ENCODE measurements at places on chromosomes 11 and 22.

DNA sequence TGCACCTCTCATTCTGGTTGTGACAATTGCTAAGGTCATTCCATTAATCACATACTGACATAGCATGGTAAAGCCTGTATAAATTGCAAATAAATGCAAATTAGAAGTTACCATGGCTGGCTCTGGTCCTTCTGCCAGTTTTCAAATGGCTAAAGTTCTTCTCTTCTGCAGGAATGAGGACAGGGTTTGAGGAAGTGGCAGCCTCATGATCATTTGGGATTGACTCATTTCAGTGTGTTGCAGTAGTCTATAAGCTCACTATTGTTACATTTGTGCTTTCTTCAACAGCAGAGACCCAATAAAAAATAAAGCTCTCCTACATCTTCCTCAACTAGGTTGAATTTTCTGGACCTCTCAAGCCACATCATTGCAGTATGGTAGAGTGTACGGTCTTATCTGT, 60.3 kb downstream of the NECTIN1 start:
- DNase-seq, result no peak

DNA sequence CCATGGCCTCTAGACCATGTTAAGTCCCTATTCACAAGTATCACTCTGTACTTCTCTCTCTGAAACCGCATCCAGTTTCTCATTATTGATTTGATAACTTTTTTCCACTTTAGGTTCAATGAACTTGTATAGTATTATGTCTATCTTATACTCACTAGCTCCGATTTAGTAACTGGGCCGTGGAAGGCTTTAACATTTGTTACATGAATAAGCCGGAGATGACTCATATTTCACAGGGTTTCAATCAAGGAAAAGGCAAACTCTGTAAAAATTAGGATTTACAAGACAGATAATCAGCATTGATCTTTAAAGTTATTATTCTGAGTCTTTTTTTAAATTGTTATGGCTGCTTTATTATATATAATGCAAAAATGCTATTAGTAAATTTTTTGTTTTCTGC, 662.2 kb upstream of the CNTN5 start:
- no peak for DNase-seq

DNA sequence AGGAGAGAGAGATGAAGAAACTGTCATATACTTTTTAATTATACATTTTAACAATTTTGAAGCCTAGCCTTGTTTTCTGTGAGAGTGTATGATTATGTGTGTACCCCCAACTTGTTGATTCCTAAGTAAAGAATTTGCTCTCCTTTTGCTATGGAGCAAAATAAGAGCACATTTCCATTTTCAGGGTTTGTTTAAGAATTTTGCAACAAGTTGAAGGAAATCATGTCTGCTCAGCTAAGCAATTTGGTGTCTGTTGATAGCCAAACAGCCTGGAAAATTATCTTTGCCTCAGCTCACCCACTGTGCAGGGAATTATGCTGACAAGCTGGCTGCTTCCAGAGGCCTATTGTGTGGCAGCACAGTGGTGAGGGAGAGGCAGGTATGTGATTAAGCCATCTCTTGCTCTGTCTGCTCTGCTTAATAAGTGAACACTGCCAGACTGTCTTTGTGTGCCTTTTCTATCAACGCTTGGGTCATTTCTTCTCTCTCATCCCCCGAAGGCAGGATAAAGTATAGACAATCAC, 135.1 kb upstream of the TTC12 start:
- DNase-seq, result no peak

- DNase-seq, result no peak
Observed at GRCh38 chr22:25869771-25870170, 127.8 kb downstream of the MYO18B start.

- DNase-seq, result no peak
Observed at GRCh38 chr22:48980918-48981317, 846.8 kb downstream of the BRD1 start.

DNA sequence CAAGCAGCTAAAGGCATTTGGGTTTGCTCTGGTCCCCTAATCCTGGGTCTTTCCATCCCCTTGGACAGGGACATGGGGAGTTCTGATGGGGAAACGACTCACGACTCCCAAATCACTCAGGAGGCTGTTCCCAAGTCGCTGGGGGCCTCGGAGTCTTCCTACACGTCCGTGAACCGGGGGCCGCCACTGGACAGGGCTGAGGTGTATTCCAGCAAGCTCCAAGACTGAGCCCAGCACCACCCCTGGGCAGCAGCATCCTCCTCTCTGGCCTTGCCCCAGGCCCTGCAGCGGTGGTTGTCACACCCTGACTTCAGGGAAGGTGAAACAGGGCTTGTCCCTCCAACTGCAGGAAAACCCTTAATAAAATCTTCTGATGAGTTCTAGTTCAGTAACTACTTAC, 10.7 kb downstream of the UPK3A start:
- no peak for DNase-seq

DNA sequence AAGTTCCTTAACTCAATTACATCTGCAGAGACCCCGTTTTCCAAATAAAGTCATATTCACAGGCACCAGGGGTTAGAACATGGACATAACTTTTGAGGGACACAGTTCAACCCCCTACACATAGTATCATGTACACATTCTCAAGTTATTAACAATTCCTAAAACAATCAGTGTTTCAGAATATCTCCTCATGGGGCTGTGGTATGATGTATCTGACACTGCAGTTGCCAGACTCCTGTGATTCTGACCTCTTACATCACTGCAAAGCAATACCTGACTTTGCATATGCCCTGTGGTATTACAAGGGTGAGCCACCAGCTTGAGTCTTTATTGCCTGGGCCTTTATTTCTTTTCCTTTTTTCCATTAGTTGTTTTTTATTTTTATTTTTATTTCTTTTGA, 141.7 kb downstream of the COMMD9 start:
- DNase-seq, result no peak

GRCh38 chr11:42552786-42553185, 759.0 kb upstream of the API5 start:
- no peak for DNase-seq

- peak; percentile 67 for DNase-seq
Observed at GRCh38 chr11:103358251-103358650, 249.0 kb downstream of the DYNC2H1 start.

DNA sequence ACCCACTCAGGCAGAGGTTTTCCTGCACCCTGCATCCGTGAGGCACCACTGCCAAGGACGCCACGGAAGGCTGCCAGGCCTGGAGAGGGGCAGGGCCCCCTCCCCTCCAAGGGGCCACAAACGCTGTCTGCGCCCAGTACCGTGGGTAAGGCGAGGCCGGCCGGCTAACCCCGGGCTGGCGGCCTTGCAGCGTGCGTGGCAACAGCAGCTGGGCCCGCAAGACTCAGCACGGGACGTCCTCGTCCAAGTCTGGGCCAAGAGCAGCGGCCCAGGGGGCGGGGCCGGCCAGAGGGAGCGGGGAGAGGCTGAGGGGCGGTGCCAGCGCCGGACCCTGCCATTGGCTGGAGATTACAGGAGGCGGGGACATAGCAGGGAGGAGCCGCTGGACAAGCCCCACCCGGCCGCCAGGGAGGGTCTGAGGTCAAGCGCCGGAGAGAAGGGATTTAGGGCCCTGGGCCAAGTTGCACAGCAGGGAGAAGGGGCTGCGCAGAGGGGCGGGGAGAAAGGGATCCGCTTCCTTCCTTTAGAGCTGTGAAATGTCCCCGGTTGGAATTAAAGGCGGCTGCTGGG, 16.0 kb downstream of the SLC43A1 start:
- DNase-seq, result peak; percentile 92

DNA sequence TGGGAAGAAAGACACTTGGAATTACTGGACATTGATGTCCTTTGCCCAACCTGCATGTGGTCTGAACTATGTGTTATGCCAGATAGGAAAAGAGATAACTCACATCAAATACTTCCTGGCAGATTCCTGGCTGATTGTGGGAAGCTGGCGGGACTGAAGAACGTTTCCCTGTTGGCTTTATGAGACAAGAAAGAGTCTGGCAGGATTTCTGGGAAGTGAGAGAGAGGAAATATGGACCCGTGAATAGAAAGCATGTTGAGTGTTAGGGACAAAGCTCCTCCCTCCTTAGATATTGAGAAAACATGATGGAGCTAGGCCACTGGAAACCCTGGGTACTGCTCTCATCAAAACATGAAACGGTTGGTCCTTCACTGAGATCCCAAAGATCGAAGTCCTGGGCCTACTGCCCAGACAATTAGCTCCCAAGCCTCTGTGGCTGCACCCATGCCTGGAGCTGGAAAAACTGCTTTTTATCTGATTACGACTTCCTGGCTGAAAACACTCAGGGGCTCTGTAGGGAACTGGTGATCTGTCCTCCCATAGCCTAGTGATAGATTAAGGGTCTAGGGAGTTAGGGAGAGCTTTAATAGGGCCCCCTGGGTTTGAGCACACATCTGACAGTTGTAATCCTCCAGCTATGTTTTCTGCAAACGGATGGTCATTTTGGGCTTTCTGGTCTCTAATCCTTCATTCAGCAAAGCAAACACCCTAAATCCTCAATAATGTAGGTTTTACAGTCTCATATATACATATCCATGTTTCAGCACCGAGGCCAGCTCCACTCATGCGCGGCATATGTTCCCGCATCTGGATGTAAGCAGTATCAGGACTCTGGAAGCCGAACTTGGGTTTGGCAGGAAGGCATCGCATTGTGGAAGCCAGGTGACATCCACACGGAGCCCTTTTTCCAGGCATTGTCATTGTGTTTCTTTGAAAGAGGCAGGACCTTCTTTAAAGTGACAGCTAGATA, 6.1 kb upstream of the B3GAT1 start:
- DNase-seq, result no peak

DNA sequence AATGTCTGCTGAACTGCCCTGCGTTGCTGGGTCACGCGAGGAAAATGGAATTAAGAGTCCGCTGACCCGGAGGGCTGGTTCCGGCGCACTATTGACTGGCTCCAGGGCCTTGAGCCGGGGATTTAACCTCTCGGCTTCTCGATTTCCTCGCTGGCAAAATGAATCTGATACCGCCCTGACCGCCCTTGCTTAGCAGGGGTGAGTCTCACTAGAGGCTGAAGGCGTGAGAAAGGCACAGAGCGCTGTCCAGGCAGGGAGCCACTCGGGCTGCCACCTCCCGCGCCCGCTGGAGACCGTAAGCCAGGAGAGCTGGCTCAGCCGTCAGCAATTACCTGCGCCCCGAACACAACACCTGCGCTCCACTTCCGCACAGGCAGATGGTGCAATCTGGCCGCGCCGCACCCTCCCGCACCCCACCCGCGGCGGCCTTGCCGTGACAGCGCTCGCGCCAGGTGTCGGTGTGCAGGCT, 65.6 kb downstream of the BUD13 start:
- no peak for DNase-seq

Measured in EL (cell line).